Cardiac fibroblast (primary cell): ENCODE measurements at places on chromosomes 12 and 14.

- DNase-seq: peak; percentile 82
Observed at GRCh38 chr14:22900081-22900799, 17.2 kb downstream of the REM2 start.

- no peak for DNase-seq
Observed at GRCh38 chr12:117279606-117280005, 81.8 kb downstream of the NOS1 start.

GRCh38 chr12:6271281-6271680 is 39.2 kb upstream of the PLEKHG6 start:
- DNase-seq: no peak

DNA sequence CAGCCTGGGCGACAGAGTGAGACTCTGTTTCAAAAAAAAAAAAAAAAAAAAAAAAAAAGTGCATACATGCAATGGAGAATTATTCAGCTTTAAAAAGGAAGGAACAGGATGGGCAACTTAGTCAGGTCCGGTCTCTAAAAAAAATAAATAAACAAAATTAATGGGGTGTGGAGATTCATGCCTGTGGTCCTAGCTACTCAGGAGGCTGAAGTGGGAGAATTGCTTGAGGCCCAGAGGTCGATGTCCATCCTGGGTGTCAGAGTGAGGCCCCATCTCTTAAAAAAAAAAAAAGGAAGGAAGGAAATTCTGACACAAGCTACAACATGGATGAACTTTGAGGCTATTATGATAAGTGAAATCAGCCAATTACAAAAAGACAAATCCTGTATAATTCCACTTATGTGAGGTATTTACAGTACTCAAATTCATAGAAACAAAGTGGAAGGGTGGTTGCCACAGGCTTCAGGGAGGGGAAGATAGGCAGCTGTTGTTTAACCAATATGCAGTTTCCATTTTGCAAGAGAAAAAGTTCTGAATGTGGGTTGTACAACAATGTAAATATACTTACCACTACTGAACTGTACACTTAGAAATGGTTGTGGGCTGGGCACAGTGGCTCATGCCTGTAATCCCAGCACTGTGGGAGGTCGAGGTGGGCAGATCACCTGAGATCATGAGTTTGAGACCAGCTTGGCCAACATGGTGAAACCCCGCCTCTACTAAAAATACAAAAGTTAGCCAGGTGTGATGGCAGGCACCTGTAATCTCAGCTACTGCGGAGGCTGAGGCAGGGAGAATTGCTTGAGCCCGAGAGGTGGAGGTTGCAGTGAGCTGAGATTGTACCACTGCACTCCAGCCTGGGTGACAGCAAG is 12.3 kb upstream of the APOF start:
- DNase-seq: no peak

GRCh38 chr14:106790189-106791036 is 1264.0 kb downstream of the TMEM121 start:
- no peak for DNase-seq

- no peak for DNase-seq
Observed at GRCh38 chr12:53268630-53269562, 797 bp downstream of the ESPL1 start.

DNA sequence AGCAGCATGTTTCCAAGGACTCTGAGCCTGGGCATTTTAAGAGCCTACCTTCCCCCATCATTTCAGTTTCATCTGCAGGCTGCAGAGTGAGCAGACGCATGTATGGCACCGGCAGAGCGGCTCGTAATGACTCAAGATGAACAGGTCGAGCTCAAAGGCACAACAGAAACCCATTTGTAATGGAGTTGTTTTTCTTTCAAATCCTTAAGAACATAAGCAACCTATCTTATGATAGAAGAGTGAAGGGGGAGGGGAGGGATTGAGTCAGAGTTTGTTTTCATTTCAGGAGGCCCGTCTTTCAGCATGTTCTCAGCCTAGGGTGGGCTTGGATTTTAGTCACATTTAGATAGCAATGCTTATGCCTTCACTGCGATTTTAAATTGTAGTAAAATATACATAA is 54.9 kb upstream of the CISTR start:
- peak; percentile 68 for DNase-seq

- no peak for DNase-seq
Observed at GRCh38 chr12:90954428-90954827, 548 bp downstream of the CCER1 start.

DNA sequence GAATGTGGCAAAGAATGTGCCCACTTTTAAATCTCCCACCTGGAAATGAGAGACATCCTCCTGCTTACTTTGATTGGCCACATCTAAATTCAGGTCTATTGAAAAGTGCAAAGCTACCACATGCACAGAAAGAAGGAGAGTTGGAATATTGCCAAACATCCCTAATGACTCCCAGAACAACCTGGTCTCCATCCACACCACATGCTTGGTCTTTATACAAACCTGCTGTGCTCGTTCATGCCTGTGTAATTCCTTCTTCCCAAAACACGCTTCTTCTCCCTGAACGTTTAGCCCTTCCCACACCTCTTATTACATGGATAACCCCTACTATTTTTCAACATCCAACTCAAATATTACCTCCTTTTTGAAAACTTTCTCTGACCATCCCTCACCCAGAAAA is 66.2 kb upstream of the BCL2L14 start:
- no peak for DNase-seq

GRCh38 chr14:70858641-70859040 is 48.6 kb upstream of the PCNX1 start:
- no peak for DNase-seq

- DNase-seq: no peak
Observed at GRCh38 chr14:76294876-76295275, 81.1 kb upstream of the ESRRB start.

- DNase-seq: no peak
Observed at GRCh38 chr12:20560935-20561334, 134.2 kb upstream of the SLCO1C1 start.

DNA sequence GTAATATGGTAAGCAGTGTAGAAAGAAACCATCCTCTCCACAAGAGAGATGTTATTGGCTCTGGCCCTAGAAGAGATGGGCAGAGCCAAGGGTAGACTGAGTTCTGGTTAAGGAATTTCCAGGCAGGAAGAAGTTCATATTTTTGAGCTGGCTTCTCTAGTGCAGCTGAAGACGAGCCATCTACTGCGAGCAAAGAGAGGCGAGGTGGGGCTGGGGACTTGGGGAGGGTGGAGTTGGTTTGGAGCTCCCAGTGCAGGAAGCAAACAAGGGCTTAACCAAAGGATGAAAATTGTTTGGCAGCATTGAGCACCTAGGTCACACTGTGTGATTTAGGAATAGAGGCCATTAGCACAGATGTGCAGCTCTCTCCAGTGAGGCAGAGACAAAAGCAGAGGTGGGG is 239.6 kb downstream of the ZFP36L1 start:
- DNase-seq: peak; percentile 24

DNA sequence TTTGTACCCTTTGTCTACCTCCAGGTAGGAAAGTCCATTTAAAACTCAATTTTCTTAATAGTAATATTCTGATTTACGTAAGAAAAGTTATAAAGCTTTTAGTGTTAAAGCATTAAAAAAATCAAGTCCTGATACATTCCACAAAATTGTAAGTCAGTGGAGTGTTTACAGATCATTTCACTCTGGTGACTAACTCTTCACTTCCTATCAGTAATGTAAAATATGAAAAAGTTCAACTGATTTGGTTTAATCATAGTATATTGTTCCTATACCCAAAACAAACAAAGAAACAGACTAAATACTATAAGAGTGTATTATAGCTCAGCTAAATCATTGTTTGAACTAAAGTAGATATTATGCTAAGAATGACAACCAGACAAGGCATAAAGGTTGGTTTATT is 85.9 kb downstream of the VEZT start:
- DNase-seq: peak; percentile 31

DNA sequence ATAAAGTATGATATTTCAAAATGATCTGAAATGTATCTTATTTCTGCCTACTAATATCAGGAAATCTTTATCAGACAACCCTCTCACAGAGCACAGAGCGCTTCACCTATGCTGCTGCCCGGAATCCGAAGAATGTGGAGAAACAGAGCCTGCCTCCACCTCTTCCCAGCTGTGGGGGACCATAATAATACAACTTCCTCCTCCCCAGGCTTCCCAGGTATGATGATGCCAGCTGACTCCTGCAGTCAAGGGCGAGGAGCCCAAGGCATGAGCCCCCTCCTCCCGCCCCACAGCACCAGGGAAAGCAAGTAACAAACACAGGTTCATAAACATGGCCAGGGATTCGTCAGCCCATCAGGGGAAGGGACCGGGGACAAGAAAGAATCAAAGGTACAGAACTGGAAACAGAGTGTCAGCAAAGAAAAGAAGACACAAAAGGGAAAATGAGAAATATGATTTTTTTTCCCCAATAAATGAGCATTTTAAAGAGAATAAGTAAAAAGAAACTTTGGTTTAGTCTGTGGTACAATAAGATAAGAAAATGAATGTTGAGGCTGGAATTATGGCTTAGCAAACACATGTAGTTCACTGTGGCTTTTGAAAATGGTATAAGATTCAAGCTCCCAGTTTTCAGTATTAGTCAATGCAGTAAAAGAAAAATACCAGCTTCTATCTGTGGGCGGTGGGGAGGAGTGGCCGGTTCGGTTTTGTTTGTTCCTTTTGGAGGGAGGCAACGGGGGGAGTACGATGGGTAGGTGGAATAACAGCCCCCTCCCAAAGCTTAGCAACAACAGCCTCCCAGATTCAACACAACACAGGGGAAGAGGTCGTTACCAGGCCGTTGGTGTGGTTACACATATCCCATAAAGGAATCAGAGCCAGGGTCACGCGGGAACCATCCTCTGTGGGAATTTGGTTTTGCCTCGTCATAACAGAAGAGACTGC is 68.3 kb downstream of the SETD3 start:
- no peak for DNase-seq
